GM12878 (cell line): ENCODE measurements at places on chromosomes 7 and 10. TPM values are rescaled to one million over a fixed set of nuclear protein-coding genes. Genes with fewer than 3 reads are reported as not detected.

Gene COL1A2
- 1.9 and 2.4 TPM in 2 replicates for polyA plus RNA-seq

Gene FOXP2
- 1.9 and 2.9 TPM in 2 replicates for polyA plus RNA-seq

Gene PDZD7
- polyA plus RNA-seq, result not detected in 2 replicates

Gene CCM2
- polyA plus RNA-seq, result 62.8 and 75.2 TPM in 2 replicates

Gene SLC16A12
- polyA plus RNA-seq, result not detected in 2 replicates

- no peak for DNase-seq
- H3K36me3 ChIP-seq, result no peaks in the 10 kb centered on the region
- no peak overlapping the region for H3K4me3 ChIP-seq
- H3K27me3 ChIP-seq, result no peaks in the 10 kb centered on the region
- no peaks in the 10 kb centered on the region for H3K4me1 ChIP-seq
- no peak overlapping the region for H3K27ac ChIP-seq
Observed at GRCh38 chr10:133465191-133465949, 11.6 kb downstream of the SCART1 start.

DNA sequence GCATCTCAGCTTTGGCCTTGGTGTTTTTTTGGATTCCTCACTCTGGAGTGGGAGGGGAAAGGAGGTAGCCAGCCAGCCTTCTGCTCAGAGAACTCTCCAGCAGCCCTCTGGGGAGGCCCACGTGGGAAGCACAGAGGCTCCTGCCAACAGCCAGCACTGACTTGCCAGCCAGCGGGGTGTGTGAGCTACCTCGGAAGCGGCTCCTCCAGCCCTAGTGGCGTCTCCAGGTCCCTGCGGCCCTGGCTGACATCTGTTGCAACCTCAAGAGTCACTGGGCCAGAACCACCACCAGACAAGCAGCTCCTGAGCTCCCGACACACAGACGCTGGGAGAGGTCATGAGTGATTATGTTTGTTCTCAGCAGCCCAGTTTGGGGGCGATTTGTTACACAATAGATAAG lies 180.2 kb upstream of the FZD8 start:
- no peak overlapping the region for H3K27ac ChIP-seq
- DNase-seq, result no peak
- no peaks in the 10 kb centered on the region for H3K4me1 ChIP-seq
- no peak overlapping the region for H3K4me3 ChIP-seq
- H3K27me3 ChIP-seq, result no peaks in the 10 kb centered on the region

DNA sequence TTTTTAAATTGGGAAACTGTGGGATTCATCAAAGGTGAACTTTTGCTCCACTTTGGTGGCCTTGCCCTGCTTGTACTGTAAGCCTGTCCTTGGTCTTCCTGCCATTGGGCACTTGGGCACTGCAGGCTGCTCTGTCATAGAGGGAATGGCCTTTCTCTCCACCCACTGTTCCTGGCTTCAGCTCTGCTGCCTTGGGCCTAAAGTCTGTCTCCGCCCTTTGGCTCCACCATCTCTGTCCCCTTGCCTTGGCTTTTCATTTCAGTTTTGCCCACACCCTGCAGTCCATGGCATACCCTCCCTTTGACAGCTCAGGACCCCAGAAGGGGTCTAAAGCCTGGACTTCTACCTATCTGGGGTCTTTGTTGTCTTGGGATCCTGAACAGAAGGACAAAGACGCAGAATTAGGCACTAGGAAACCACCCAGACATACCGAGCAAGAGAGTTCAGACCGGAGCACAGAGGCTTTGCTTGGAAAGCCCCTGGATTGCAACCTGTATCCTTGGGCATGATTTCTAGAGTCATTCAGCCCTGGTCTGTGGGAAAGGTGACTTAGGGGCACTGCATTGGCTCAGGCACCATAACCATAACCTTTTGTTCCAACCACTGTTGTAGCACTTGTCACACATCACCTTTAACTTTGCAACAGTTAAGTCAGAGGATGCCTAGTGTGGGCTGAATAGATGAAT lies 5.2 kb upstream of the ARHGAP22 start:
- no peak overlapping the region for H3K4me3 ChIP-seq
- peaks cover 15% of the 10 kb centered on the region for H3K4me1 ChIP-seq
- H3K36me3 ChIP-seq, result no peaks in the 10 kb centered on the region
- peak overlapping the region; percentile 24; the same call in 1 of the 2 replicates for H3K27ac ChIP-seq

DNA sequence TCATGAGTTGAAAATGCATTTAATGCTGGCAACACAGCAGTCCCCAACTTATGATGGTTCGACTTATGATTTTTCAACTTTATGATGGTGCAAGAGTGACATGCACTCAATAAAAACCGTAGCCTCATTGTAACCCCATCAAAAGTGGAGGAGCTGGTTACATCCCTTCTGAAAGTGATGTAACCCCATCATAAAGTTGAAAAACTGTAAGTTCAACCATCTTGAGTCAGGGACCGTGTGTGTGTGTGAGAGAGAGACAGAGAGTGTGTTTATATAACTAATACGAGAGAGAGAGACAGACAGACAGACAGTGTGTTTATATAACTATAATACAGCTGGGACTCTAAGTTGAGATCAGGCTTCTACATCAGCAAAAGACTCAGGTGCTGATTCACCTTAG lies 21.0 kb downstream of the ANXA11 start:
- H3K27me3 ChIP-seq, result no peaks in the 10 kb centered on the region
- peaks cover 3% of the 10 kb centered on the region; the same call in 1 of the 2 replicates for H3K36me3 ChIP-seq
- no peak overlapping the region for H3K4me3 ChIP-seq
- H3K4me1 ChIP-seq, result peaks cover 22% of the 10 kb centered on the region

DNA sequence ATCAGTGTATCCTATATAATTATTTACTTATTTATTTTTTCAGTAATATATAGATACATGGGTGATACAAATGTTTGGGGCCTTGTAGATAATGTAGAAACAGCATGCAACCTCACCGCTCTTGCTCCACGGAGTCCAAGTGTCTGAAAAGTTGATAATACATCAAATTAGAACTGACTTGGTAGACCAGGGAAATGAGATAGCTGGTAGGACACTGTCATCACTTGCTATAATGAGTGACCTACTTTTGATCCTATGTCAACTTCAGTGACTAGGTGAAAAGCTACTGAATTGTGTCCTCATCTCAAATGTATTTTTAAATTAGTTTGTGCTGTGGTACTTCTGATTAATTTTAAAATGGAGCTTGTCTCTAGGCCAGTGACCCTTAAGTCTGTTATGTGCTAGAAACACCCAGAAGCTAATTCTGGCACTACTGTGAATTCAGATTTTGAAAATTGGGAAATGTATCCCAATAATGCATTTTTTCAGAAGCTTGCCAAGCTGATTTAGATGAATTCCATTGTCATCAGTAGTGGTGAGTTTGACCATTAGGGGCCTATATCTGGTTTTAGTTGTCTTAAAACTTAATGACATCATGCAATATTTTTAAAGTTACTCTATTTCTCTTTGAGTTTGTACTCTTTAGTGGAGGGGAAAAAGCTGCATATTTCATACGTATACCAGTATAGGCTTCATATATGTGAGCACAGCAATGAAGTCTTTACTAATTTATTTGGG lies 17.4 kb downstream of the CDK1 start:
- no peak overlapping the region for H3K27ac ChIP-seq
- no peaks in the 10 kb centered on the region for H3K27me3 ChIP-seq
- H3K4me1 ChIP-seq, result no peaks in the 10 kb centered on the region
- H3K36me3 ChIP-seq, result peaks cover 1% of the 10 kb centered on the region
- DNase-seq, result no peak

DNA sequence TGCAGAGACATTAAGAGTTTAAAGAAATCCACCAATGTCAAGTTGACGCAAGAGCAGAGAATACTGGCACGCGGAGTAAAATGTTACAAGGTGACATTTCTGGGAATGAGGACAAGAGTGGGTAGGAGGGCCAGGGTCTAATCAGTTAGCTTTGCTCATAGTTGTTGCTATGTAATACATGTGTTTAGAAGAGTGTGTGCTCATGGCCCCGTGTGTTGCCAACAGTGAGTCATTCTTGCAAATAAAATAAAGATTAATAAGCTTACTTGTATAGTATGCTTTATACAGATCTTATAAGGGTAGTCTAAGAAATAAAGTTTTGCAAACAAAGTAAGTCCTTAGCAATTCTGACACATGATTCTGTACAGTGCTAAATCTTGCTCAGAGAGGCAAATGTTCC lies 64.5 kb downstream of the DNMBP start:
- H3K27ac ChIP-seq, result no peak overlapping the region
- H3K4me1 ChIP-seq, result no peaks in the 10 kb centered on the region
- H3K27me3 ChIP-seq, result no peaks in the 10 kb centered on the region

- no peak overlapping the region for H3K27ac ChIP-seq
- H3K4me3 ChIP-seq, result no peak overlapping the region
- H3K4me1 ChIP-seq, result peaks cover 2% of the 10 kb centered on the region; the same call in 1 of the 2 replicates
- DNase-seq, result no peak
- H3K36me3 ChIP-seq, result no peaks in the 10 kb centered on the region
Observed at GRCh38 chr10:80582286-80582960, 44.7 kb downstream of the SH2D4B start.

DNA sequence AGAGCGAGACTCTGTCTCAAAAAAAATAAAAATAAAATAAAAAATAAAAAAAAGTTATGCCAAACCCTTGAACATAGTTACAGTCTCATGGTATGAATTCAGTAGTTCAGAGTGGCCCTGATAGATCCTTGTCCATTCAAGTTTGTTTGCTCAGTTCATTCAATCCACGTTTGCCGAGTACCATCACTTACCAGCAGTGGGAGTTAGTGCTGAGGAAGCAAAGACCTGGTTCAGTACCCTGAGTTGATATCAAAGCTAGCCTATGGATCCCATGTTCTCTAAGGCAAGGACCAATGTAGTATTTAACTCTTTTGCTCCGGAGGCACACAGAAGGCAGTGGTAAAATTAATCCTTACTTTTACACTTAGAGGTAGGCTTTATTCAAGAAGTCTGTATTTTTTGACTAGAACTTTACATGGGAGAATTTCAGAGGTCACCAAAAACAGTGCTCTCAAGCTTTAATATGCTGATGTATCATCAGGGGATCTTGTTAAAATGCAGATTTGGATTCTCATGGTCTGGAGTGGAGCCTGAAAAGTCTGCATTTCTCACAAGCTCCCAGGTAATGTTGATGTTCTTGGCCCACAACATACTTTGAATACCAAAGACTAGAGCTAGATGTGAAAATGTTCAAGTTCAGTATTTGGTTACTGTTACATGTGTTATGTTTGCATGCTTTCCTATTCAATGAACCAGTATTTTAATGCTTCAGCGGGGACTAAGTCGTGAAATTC lies 38.1 kb upstream of the HBP1 start:
- H3K27me3 ChIP-seq, result no peaks in the 10 kb centered on the region
- DNase-seq, result no peak
- peaks cover 6% of the 10 kb centered on the region for H3K4me1 ChIP-seq
- H3K36me3 ChIP-seq, result no peaks in the 10 kb centered on the region
- no peak overlapping the region for H3K27ac ChIP-seq
- H3K4me3 ChIP-seq, result no peak overlapping the region

- H3K27ac ChIP-seq, result no peak overlapping the region
- no peaks in the 10 kb centered on the region for H3K27me3 ChIP-seq
- H3K36me3 ChIP-seq, result no peaks in the 10 kb centered on the region
- H3K4me1 ChIP-seq, result no peaks in the 10 kb centered on the region
Observed at GRCh38 chr10:50575477-50576244, 48.1 kb downstream of the SGMS1 start.

DNA sequence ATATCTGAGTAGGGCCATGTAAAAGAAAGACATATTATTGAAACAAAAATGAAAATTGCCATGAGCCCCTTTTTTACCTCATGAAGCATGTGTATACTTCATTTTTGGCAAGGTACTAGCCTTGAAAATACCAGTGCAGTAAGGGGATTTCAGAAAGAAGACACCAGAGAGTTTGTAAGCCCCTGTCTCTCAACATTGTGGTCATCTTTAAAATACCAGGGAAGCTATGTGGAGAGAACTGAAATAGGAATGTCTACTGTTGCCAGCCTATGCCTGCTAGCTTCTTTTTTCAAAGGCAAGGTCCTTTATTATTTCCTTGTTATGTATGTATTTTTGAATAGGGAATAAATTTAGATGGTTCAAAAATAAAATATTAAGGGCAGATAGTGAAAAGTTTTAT lies 57.8 kb downstream of the CASD1 start:
- no peak for DNase-seq
- no peaks in the 10 kb centered on the region for H3K4me1 ChIP-seq
- no peaks in the 10 kb centered on the region for H3K27me3 ChIP-seq
- no peak overlapping the region for H3K4me3 ChIP-seq
- no peaks in the 10 kb centered on the region for H3K36me3 ChIP-seq

GRCh38 chr10:46033602-46034011 lies 3.2 kb upstream of the NCOA4 start:
- H3K36me3 ChIP-seq, result no peaks in the 10 kb centered on the region
- H3K4me3 ChIP-seq, result no peak overlapping the region
- no peak overlapping the region for H3K27ac ChIP-seq
- no peaks in the 10 kb centered on the region; the same call in none of the 2 replicates for H3K4me1 ChIP-seq
- no peak for DNase-seq
- no peaks in the 10 kb centered on the region; the same call in 1 of the 2 replicates for H3K27me3 ChIP-seq

DNA sequence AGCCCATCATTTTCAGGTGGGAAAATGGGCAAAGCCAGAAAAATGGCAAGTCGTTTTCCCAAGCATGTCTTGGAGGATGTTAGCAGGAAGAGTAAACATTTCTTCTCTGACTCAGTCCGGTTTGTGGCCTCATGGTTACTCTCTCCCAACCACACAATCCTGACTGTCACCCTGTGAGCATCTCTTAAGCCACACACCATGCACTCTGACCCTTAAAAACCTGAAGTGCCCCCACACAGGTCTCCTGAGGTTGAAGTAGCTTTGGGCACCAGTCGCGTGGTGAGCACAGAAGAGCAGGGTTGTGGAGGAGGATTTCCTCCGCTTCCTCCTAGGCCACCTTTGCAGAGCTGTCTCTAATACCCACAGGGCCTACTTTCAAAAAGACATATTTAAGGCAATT lies 387.3 kb upstream of the NPVF start:
- H3K4me3 ChIP-seq, result no peak overlapping the region
- H3K27me3 ChIP-seq, result no peaks in the 10 kb centered on the region
- no peak for DNase-seq
- no peaks in the 10 kb centered on the region for H3K4me1 ChIP-seq

DNA sequence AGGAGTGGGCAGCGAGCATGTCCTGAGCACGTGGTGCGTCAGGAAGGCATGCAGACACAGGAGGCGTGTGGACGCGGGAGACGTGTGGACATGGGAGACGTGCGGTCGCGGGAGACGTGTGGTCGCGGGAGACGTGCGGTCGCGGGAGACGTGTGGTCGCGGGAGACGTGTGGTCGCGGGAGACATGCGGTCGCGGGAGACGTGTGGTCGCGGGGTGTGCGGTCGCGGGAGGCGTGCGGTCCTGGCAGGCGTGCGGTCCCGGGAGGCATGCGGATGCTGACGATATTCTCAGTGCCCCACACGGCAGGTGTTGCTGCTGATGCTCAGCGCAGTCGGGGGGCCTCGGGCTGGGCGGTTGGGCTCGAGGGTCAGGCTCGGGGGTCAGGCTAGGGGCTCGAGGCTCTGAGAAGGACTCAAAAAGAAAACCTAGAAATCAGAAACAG lies 94.2 kb downstream of the NKX6-2 start:
- H3K4me1 ChIP-seq, result no peaks in the 10 kb centered on the region
- no peak overlapping the region for H3K4me3 ChIP-seq
- no peak overlapping the region for H3K27ac ChIP-seq
- no peaks in the 10 kb centered on the region; the same call in 1 of the 2 replicates for H3K36me3 ChIP-seq
- no peak for DNase-seq

- H3K36me3 ChIP-seq, result peaks cover 8% of the 10 kb centered on the region
- no peak overlapping the region for H3K27ac ChIP-seq
- no peak for DNase-seq
- no peaks in the 10 kb centered on the region for H3K27me3 ChIP-seq
Observed at GRCh38 chr10:119136084-119136483, 29.4 kb downstream of the SFXN4 start.
